ENCODE measurements at places on chromosomes 1 and 21.

DNA sequence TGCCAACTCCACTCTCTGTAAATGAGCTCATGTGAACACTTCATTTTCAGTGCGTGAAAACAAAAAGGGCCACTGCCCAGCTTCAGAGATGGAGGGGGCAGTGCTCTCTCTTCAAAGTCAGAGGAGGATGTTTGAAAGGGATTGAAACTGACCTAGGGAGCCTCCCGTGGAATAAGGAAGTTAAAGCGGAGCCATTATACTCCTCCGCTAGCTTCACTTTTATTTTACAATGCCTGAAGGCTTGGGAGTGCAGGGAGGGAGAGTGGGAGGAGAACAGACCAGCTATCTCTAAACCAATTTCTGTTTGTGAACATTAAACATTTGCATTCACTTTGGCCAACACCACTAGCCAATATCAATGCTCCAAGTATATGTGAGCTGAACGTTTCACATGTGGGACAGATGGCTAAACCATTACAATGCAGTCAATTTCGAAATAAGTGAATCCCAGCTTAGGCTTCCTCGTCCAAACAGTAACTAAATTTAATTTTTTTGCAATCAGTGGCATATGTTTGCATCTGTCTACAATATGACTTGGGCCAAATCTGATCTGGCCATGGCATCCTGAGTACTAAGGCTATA lies 126.9 kb downstream of the ESRRG start:
- DNase-seq, result no peak

DNA sequence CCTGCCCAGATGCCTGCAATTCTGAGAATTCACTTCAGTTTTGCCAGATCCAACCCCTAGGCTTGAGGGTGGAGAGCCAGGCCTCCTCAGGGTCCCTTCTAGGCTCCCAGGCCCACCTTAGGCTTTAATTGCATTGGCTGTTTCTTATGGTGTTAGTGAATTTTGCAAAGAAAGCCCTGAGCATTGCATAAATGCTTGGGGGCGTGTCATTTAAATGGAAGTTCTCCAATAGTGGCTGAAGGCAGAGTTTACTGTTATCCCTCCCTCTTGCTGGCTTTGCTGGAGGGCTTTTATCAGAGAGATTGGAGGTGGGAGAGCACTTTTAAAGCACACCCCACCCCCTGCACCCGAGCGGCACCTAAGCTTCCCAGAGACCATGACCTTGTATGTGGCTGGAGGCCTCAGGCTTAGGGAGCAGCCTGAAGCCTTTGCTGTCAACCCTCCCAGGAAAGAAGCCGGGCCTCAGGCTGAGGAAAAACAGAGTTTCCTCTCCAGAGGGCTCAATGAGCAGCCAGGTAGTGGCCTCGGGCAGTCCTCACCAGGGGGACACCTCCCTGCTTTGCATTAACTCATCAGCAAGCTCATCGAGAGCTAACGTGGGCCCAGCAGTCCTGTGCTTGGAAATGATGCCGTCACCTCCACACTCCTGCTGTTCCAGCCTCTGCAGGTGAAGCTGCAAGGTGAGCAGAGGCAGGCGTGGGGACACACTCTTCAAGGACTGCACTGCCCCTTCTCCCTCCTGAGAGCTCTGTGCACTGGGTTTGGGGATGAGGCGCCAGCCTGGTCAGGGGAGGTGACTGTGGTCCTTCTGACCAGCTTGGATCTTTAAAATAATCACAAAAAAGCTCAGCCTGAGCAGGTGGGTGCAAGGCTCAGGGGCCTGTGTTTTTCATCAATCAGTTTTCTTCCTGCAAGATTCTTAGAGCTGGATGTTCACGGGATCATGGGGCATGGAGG lies 58.0 kb downstream of the STUM start:
- no peak for DNase-seq

- DNase-seq, result no peak
Measured at GRCh38 chr1:50774759-50775351, 185.2 kb downstream of the FAF1 start.

DNA sequence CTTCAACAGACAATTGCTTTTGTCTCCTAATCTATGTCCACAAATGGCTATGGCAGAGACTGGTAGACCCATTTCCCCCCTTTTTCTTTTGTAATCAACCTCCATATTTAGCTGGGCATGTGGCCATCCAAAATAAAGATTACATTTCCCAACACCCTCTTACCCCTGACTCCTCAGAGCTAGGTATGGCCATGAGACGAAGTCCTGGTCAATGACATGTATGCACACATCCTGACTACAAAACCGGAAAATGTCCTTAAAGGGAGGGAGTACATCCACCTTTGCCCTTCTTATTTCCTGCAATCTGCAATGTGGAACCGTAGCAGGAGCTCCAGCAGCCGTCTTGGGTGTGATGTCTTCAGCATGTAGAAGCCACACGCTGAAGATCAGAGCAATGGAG lies 36.2 kb upstream of the RCSD1 start:
- no peak for DNase-seq

- no peak for DNase-seq
Measured at GRCh38 chr1:55579332-55580001, 364.3 kb upstream of the USP24 start.

DNA sequence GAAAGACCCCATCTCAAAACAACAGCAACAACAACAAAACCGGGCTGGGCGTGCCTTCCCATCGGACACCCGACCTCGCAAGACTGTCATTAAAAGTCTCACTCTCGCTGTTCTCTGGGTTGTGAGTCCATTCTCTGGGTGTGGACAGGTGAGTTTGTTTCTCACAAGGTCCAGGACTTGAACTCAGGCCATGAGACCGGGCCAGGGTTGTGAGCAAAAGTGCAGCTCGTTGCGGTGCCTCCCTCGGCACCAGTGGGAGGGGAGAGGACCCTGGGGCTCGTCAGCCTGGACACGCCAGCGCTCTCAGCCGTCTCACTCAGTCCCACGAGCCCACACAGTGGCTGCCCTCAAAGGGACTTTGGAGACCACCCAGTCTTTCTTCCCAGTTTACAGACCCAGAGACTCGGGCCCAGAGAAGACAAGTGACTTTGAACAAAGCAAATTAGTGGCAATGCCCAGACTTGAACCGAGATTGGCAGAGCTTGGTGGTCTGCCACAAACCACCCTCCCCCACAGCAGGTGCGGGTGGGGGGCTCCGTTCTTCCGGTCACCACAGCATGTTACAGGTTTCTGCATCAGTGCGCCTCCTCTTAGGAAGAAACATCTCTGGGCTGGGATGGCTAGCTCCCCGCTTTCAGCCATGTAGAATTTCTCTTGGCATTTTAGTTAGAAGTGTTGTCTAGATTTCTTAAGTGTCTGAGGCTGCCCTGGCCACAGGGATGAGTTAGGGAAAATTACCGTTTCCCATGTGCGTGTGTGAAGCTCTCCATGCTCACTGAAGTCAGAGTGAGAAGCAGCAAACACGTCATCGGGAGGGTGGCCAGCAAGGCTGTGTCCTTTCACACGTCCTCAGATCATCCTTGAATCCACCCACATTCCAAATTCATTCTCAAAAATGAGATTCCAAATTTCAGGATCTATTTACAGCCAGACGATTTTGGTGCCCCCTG lies 28.3 kb downstream of the LRRC3 start:
- DNase-seq, result no peak

DNA sequence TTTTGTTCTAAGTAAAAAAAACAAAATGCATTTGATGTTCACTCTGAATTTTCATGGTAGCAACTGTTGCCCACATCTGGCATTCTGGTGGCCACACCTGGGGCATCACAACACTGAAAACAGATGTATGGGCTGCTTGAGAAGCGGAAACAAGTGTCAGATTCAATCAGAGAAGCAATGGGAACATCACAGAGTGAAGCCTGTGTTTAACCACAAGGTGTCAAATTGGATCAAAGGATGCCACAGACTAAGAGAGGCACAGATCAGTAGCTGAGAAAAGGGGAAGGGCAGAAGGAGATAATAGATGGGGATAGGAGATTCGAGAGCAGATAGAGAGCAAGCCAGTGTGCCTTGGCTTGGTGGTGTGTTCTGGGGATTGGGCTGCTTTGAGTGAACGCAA lies 49.8 kb upstream of the MTF2 start:
- DNase-seq, result peak; percentile 32
